CD4-positive, alpha-beta T cell treated with Interleukin-12 subunit alpha and Interleukin-12 subunit beta, for 1 hour (primary cell): ENCODE measurements at places on chromosomes 16 and 17.

GRCh38 chr16:56987692-56988091 is 1.7 kb upstream of the NLRC5 start:
- DNase-seq: no peak

GRCh38 chr17:71632328-71632727 is 488.5 kb upstream of the SOX9 start:
- DNase-seq: no peak

GRCh38 chr17:15012351-15012980 is 252.7 kb downstream of the PMP22 start:
- DNase-seq: no peak

- no peak for DNase-seq
Observed at GRCh38 chr17:43129671-43130010, 4.5 kb upstream of the BRCA1 start.

DNA sequence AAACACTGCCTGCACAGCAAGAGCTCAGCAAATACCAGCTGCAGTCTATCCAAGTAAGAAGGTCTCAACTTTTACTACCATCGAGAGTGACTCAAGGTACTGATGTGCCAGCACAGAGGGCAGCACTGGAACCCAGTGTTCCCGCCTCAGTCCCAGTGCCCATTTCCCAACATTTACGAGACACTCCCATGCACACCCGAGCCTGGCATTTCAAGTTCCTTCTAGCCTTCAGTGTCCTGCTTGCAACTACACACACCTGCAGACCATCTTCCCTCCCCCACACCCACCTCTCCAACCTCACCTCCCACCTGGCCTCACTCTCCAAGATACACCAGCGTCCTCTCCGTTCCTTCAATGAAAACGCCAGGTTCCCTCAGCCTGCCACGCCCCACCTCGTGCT is 3.2 kb downstream of the KLHDC4 start:
- no peak for DNase-seq

DNA sequence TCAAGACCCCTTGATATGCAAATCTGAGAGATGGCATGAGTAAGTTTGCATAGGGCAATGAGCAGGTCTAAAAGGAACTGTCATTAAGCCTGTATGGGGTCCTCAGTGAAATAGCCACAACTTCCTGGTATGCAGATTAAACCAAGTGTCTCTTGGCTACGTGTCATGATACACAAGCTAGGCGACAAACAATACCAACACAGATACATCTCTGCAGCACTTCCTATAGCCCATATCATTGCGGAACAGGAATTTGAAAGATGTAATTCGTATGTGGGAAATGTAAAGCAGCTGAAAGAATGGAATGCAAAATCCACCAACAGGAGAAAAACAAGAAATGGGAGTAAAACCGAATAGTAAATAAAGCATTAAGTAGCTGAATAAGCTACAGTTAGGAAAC is 12.9 kb downstream of the PRSS22 start:
- no peak for DNase-seq

DNA sequence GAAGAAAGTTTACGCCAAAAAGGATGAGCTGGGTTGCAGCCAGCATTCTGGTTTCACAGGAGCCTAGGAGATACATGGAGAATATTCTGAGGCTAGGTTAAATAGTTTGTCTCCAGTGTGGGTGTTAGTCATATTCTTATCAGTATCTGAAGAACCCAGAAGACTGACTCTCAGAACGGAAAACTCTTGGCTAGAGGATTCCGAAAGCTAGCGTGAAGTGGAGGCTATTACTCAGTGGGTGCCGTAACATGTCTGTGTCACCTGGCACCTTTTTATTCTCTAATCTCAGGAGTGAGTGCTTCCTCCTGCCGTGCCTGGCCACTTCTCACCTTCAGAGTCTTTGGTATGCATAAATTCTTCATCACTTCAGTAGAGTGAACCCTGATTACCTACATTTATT is 199.5 kb downstream of the WWOX start:
- no peak for DNase-seq

DNA sequence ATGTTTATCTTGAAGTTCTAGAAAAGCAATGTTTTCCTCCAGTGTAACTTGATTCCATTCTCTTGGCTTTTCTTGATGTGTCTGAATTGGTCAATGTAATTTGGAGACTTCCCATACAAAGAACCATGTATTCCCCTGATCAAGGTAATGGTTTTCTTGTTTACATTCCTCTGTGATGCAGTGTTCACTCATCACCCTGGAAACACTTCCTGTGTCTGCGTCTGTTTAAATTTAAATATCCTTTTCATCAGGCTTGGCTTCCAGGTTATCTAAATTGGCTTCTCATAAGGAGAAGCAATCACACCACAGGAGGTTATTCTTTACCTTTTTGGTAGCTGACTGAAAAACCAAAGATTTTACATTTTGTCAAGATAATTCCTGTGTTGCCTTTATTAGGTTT is 237.3 kb upstream of the WSCD1 start:
- peak; percentile 18 for DNase-seq

DNA sequence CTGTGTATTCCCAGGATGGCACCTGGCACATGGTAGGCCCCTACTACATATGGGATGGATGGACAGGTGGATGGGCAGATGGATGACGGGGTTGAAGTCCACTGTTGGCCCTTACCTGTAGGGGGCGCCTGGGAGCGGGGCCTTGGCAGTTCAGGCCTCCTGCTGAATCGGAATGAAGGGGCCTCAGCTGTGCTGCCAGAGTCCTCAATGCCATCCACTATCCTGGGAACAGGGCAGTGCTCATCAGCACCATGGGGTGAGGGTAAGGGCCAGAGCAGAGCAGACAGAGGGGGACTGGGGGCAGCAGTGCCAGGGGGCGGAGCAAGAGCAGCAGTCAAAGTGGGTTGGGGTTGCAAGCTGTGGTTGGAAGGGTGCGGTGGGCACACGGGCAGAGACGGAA is 8.3 kb upstream of the RAB5C start:
- DNase-seq: peak; percentile 32

DNA sequence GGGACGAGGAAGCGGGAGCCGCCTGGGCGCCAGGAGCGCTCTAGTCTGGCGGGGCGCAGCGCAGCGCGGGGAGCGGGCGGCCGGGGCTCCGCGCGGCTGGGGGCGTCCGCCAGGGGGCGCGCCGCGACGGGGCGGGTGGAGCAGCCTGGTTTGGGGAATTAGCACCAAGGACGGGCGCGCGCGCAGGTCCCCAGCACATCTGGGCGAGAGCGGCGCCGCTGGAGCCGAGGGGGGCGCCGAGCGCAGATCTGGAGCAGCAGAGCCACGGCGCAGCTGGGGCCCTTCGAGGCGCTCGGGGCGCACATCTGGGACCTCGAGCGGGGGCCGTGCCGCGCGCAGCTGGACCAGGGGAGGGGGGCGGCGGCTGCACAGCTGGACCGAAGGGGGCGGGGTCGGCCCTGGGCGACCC is at the start of gene NXPH3:
Gene NXPH3, plus strand, starts transcription at position 193 of the 409 bp plus-strand sequence. CDS start 349 bp downstream, outside the sequence.
- DNase-seq: peak; percentile 73

DNA sequence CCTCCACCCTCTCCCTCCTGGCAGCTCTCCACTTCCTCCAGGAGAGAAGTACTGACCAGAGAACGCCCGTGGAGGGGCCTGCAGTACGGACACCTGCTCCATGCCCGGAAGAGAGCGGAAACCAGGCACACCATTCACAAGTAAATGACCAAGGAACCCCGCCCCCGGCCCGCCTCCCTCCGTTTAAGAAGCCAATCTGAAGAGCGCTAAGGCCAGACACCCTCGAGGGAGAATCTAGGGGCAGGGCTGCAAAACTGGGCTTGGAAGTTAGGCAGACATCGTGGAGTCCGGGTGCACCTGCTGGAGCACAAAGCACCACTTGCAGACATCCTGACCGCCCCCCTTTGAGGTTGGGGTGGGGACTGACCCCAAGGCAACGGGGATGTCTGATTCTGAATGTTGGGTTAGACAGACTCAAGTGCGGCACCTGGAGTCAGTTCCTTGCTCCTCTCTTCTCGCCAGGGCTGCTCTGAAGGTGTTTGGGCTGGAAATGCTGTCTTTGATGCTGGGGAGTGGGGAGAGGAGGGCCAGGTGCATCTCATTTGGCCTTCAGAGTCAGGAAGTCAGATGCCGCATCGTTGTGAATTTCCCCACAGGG is 964 bp upstream of the FAAP100 start:
- peak; percentile 77 for DNase-seq

- DNase-seq: no peak
Observed at GRCh38 chr17:9925457-9925856, 20.4 kb upstream of the RCVRN start.

DNA sequence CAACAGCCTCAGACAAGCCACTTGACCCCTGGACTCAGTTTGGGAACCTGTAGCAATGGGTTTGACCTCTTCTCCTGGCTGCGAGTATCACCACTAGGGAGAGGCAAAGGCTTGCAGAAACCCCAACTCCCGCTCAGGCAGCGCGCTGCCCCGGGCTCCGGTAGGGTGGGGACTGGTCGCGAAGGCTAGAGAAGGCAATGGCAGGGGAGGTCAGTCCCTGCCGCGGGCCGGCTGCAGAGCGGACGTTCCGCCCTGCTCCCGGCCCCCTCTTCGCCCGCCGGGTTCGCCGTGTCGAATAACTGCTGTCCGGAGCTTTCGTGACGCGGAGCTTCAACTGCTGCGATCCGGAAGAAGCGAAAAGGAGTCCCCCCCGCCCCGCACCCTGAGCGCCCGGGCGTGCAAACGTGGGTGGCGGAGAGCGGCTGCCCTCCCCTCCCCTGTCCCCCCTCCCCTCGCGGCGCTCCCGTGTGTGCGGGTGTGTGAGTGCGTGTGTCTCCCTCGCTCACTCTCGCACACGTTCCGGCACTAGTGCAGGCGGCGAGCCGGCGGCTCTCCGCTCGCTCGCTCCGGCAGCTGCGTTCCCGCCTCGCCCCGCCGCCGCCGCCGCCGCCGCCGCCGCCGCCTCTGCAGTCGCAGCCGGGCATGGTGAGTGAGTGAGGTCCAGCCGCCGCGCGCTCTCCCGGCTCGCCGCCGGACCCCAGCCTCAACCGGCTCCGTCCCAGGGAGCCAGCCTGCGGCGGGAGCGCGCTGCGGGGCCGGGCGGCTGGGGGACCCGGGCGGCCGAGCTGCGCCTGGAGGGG is 772 bp upstream of the SHISA6 start:
- no peak for DNase-seq

- peak; percentile 56 for DNase-seq
Observed at GRCh38 chr17:4199818-4200402, 56.9 kb downstream of the CYB5D2 start.

GRCh38 chr16:82801361-82801760 is 174.6 kb downstream of the CDH13 start:
- no peak for DNase-seq

DNA sequence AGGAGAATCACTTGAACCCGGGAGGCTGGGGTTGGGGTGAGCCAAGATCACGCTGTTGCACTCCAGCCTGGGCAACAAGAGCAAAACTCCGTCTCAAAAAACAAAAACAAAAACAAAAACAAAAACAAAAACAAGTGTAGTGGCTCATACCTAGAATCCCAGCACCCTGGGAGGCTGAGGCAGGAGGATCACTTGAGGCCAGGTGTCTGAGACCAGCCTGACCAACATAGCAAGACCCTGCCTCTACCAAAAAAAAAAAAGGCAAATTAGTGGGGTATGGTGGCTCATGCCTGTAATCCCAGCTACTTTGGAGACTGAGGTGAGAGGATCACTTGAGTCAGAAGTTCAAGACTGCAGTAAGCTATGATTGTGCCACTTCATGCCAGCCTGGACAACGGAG is 26.4 kb upstream of the HAPSTR1 start:
- DNase-seq: no peak

DNA sequence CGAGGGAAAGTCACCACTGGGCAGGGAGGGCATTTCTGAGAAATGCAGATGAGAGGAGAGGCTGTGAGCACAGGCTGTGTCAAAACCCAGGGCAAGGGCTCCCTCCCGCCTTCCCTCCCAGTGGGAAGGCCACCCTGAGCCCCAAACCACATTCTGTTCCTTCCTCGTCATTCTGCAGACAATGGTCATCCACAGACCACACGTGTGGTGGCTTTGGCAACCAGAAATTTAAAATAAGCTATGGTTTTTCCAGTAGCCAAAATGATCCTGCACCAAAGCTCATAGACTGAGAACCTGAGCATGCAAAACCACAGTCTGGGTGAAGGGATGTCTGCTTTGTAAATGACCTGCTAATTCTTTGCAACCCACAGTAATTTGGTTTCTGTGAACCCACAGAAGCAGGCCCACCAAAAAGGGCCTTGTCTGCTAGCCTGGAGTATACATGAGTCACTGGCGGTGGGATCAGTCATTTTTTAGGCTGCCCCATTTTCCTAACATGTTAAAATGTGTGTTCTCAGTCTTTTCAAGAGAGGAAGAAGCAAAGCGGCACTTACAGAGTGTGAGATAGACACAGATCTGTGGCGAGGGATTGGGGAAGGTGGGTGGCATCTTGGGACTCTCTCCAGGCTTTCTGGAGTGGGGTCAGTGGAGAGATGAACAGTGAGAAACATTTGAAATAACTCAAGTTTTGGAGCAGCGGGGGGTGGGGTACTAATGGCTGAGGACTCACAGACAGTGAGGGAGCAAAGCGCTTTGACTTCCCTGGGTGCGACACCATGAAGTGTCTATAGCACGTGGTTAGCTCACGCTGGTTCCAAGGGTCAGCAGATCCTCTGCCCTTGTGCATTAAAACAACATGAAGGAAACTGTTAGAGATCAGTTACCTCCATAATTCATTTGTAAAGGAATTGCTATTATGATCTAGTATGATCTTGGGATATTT is 20.5 kb downstream of the GRB7 start:
- DNase-seq: peak; percentile 70

- no peak for DNase-seq
Observed at GRCh38 chr17:61235827-61236197, 163.8 kb upstream of the TBX2 start.

- no peak for DNase-seq
Observed at GRCh38 chr16:3243882-3244281, 8.9 kb upstream of the ZNF200 start.

- DNase-seq: no peak
Observed at GRCh38 chr17:34760931-34761495, 181.6 kb downstream of the TMEM132E start.

- no peak for DNase-seq
Observed at GRCh38 chr17:76056882-76057281, 15.4 kb downstream of the SRP68 start.

GRCh38 chr17:68748381-68748780 is 147.2 kb upstream of the FAM20A start:
- no peak for DNase-seq

DNA sequence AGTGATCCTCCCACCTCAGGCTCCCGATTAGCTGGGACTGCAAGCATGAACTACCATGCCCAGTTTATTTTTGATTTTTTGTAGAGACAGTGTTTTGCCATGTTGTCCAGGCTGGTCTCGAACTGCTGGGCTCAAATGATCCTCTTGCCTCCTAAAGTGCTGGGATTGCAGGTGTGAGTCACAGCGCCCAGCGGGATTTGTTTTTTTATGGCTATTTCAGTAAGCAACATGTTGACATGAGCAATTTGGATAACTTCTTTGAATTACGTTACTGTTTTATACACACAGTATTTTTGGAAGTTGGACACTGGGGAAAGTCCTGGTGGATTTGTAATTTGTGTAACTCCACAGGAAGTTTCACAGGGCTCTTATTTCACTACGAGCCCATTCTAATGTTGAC is 18.5 kb upstream of the RHOT1 start:
- no peak for DNase-seq

- DNase-seq: no peak
Observed at GRCh38 chr17:77271411-77271810, 130.6 kb downstream of the SEC14L1 start.
